Activated CD8-positive, alpha-beta memory T cell treated with anti-CD3 and anti-CD28 coated beads for 24 hours (primary cell): ENCODE measurements at places on chromosomes 2 and 18.

DNA sequence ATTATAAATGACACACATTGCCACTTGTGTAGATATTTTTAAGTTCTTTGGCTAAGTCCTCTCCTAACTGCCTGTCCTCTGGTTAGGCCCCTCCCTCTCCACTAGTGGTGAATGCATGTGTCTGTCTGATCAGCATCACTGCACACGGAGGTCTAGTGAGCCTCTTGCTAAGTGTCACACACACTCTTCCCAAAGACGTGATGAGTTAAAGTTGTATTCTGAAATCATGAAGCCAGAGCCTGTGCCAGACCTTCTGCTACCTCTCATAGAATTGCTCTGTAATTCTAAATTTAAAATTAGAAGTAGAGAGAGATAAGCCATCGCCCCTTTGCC is 41.3 kb downstream of the RALB start:
- no peak for DNase-seq

- no peak for DNase-seq
Measured at GRCh38 chr2:241157841-241158545, 7.7 kb downstream of the PPP1R7 start.

GRCh38 chr18:55179835-55180234 is 220.6 kb upstream of the CCDC68 start:
- no peak for DNase-seq

DNA sequence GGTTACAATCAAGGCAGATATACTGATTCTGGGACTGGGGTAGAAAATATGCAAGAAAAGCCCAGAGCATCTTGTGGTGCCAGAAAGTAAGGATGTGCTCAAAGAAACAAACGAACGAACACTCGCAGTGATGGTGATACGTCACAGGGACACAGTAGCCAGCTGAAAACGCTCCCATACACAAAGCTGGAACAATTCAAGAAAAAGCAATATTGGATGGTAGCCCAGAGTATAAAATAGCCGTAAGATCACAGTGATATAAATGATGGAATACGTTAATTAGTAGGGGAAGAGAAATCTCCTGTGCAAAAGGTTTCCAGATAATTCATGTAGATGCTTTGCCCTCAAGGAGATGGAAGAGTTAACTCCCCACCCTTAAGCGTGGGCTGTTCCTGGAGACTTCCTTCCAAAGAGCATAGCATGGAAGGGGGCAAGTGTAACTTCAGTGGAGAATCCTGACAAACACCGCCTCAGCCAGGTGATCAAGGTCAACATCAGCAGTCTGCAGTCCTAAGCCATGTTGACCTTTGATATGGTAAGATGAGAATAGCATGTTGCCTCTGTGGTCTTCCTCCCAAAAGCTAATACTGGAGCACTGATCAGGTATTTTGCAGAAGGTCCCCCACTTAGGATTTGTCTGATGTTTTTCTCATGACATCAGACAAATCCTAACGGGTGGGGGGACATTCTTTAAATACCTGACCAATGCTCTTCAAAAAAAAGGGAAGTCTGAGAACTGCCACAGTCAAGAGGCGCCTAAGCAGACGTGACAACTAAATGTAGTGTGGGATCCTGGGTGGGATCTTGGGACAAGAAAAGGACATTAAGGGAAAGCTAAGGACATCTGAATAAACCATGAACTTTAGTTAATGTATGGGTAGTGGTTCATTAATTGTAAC is 99.0 kb downstream of the NCK2 start:
- DNase-seq = no peak

- no peak for DNase-seq
Measured at GRCh38 chr2:199261239-199261638, 196.5 kb downstream of the SATB2 start.

- no peak for DNase-seq
Measured at GRCh38 chr18:48988508-48989303, 37.9 kb upstream of the SMAD7 start.

- DNase-seq = peak; percentile 69
Measured at GRCh38 chr2:98637401-98638147, 29.2 kb downstream of the UNC50 start.
